ENCODE measurements at places on chromosomes 4 and X. TPM values are rescaled to one million over a fixed set of nuclear protein-coding genes. Genes with fewer than 3 reads are reported as not detected.

FAM133A gene
- not detected for polyA plus RNA-seq

- no peak for DNase-seq
These were observed 236.9 kb downstream of the CAMK2D start for GRCh38 chr4:113524505-113525186.

DNA sequence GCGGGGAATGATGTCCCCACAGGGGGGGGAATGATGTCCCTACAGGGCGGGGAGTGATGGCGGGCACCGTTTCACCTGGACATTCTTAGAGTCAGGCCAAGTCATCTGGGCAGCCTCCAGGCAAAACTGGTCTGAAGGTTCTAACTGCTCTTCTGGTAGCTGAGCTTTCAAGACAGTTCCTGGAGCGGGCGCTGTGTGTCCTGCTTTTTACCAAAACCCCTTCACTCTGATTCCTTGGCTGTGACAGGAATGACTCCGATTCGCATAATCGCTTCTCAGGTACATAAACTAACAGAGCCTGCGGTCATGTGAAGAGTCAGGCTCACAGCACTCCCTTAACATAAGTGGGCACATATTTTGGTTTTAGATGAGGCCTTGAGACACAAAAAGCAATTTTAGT, 836.0 kb downstream of the TRIML1 start:
- no peak for DNase-seq

RP2 gene
- polyA plus RNA-seq = 5.7 TPM

MSX1 gene
- polyA plus RNA-seq = 0.20 TPM

GRCh38 chr4:42167709-42168108, 15.3 kb upstream of the BEND4 start:
- peak; percentile 75 for DNase-seq

DNA sequence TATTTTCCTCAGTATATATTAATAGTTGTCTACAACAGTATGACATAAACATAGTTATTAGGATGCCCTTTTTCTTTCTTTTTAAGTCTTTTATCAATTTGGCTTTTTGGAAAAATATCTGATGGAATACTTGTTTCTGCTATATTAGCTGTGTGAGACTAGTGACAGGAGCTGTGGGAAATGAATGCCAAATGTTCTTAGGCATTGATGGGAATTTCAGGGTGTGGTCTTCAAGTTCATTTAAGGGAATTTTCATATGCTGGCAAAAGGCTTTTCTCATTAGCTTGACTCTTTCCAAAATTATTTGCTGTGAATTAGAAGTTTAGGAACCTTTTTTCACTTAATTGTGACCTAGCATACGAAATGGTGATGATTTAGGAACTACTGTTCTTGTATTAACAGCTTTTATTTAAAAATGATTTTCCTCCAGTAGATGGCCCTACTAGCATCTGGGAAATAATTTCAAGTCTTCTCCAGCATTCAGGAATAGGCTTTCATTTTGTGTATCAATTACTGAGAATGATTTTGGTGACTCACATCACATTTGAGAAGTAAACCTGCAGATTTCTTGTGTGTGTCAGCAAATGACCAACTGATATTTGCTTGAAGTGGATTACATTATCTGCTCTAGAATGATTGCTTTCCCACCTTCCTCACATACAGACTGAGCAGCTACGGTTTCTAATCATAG, 70.9 kb downstream of the HTT start:
- no peak for DNase-seq

DNA sequence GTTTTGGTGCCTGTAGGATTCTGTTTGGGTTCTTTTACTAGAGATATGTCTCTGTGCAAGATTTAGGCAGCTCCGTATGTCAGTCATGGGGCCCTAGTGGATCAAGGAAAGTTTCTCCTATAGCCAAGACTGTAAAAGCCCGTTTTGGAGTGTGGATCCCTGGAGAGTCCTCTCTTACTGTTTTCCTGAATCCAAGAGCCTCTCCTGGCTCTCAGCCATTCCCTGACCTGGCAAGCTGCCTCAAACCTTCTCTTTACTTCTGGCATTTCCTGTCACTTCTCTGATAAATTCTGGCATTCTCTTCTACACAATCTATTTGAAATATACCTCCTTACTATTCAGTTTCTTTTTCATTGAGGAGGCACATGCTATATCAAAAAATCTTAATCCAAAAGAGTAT, 41.4 kb downstream of the DCAF12L2 start:
- no peak for DNase-seq

- DNase-seq = no peak
These were observed 455.4 kb downstream of the IL15 start for GRCh38 chr4:142091691-142092182.

PAGE4 gene
- polyA plus RNA-seq = not detected

MAGEA11 gene
- polyA plus RNA-seq = not detected

GRCh38 chrX:49316085-49316484, 5.8 kb upstream of the GAGE12J start:
- no peak for DNase-seq

All from GM12878 (cell line).